SW480 (cell line): ENCODE measurements at places on chromosomes 5 and 9.

GRCh38 chr5:38099205-38100168 is 158.9 kb upstream of the EGFLAM start:
- no peak for DNase-seq

DNA sequence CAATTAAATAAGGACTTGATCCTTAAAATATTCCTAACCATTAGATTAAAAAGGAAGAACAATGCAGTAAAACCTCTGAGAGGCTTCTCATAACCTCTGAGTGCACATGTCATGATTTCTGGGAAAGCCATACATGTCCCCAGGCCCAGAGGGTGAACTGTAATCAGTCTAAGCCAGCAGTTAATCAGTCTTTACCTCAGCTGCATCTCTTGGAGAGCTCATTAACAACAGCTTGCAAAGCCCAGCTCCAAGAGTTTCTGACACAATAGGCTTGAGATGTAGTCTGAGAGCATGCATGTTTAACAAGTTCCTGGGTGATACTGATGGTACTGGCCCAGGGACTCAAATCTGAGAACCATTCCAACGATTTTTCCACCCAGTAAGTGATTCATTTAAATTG is 392.1 kb downstream of the DNAH5 start:
- DNase-seq, result no peak

- DNase-seq, result no peak
Measured at GRCh38 chr9:118473521-118473920, 769.3 kb downstream of the TLR4 start.

DNA sequence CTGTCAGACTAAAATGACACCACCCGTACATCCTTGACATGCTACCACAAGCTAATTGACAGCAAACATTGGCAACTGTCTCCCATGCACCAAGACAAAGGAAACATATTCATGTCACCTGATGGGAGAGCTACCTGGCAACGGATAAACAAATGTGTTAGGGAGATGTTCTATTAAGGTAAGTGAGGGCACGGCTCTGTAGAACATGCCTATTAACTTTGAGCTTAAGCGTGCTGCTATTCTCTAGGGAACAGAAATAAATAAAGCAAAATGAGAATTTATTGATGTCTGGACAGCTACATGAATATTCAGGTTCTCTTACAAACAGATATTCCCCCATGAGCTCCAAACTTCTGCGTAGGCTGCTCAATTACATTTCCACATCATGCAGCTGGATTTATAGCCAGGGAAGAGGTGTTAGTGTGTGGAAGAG is 361.4 kb upstream of the RFX3 start:
- no peak for DNase-seq

- DNase-seq, result no peak
Measured at GRCh38 chr5:154850255-154851062, at the start of gene FAXDC2. TSS of gene FAXDC2 (minus strand) at chr5:154850603. CDS start at chr5:154838178, 12,425 bp downstream.

DNA sequence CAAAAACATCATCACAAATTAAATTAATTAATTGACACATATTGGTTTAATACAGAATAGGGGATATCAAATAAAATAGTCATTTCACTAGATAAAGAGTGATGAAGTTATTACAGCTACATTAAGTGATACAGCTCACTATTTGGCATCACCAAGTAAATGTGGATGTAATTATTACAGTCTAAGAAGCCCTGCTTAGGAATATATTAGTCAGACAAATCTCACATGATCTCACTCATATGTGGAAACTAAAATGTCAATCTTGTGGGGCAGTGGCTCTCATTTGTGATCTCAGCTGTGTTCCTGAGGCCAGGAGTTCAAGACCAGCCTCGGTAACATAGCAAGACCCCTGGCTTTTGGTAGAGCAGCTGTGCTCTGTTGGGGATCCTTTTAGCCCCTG is 233.4 kb upstream of the RGMB start:
- no peak for DNase-seq

DNA sequence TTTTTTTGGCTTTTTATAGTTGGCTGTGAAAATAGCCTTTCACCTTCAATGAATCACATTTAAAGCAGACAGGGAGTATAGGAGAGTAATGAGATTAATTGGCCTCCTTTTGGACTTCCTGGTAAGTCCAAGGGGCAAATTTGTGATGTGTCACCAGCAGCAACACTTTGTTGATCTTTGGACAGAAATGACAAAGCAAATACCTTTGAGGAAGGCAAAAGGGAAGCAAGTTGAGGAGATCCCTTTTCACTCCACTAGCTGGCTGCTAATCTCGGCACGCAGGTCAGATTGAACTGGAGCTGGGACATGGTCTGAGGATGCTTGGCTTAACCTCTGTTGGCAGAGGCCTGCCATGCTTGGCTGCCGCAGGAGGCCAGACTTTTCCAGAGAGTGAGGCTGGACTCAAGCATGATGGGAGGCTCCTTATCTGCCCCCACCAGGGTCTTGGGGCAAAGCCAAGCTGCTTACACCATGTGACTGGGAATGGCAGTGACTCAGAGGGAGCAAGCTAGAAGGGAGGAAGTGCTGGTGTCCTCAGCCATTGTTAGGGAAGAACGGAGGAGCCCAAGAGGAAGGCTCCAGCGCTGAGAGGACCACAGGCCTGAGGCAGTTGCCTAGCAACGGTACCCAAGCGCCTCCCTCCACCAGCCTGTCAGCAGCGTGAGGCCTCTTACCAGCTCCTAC is 174.5 kb upstream of the MAP1B start:
- DNase-seq, result peak; percentile 79

GRCh38 chr9:88816141-88816540 is 175.1 kb upstream of the S1PR3 start:
- DNase-seq, result no peak

- no peak for DNase-seq
Measured at GRCh38 chr5:89320421-89321277, 437.7 kb upstream of the MEF2C start.

GRCh38 chr5:175394601-175395000 is 49.4 kb downstream of the DRD1 start:
- DNase-seq, result no peak

DNA sequence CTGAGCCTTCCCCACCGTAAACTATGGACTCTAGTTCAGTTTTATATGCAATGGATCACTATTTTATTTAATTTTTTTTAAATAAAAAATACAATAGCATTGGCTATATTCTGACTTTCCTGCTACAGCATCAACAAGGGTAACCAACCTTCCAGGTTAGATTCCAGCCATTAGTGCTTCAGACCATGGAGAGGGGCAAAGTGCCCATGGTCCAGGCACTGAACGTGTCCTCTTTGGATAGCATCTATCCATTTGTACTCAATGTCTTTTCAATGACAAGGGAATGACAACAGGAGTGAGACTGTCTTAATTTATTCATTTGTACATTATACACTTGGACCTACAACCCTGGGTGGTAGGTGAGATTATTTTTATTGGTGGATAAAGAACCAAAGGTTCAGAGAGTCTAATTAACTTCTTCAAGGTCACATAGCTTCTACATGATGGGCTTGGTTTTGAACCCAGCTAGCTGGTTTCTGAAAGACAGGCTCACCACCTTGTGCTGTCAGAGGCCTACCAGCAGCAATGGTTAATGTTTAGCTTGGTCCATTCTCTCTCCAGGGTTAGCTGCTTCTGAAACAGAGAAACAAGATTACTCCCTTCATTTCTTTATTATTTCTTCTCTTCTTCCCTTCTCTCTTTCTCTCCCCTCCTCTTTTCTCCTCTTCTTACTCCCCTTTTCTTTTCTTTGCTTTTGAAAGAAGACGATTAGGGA is 11.5 kb downstream of the TMEM171 start:
- no peak for DNase-seq

DNA sequence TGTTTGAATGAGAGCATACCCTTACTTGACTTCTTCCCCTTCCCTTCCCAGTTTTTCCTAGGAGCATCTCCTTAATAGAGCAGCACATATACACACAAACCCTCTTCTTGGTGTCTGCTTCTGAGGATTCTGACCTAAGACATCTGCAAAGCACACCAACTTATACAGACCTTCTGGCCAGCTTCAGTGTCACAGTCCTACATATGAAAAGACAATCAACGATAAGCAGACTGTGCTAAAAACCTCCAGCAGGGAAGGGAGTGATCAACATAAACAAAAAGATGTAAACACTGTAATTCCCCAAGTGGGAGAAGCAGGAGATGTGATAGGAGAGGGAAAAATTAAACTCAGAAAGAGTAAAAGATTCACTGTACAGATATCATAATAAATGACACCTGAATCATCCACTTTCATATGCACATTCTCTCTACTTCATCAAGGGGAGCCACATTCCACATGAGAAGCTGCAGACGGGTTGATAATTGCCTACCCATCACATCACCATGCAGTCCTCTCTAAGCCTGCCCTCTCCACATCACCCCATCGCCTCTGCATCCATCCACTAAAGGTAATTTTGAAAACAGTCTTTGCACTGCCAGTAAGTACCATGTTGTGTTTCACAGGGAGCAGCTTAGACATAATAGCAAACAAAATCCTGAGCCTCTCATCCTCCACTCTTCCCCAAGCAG is 13.0 kb downstream of the APBA1 start:
- no peak for DNase-seq

GRCh38 chr5:26805076-26805475 is 233.3 kb downstream of the CDH9 start:
- peak; percentile 14 for DNase-seq
